Frontal cortex (tissue), 4 donors: ENCODE measurements at places on chromosomes 16 and 17. TPM values are rescaled to one million over a fixed set of nuclear protein-coding genes. Genes with fewer than 3 reads are reported as not detected.

GRCh38 chr16:18984435-18985005 lies 786 bp downstream of the TMC7 start:
- DNase-seq = peak; percentile 24

- no peak for DNase-seq
These were observed 61.6 kb downstream of the HSD17B2 start for GRCh38 chr16:82096641-82097040.

- no peak for DNase-seq
These were observed 40.8 kb downstream of the SCNN1G start for GRCh38 chr16:23223368-23223767.

DNA sequence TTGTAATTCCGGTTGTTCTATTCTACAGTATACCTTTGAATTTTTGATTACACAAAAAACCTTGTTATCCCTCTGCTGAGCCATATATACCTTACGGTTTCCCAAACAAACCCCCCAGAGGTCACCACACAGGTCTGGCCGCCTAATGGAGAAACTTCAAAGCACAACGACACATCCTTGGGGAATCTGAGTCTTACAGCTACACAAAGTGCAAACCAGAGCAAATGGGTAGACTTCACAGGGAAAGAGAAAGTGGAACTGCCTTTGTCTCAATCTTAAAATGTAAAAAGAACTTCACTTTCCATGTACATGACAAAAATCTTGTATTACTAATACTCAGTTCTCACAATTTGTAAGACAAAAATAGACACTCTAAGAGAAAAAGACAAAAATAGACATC lies 2.7 kb downstream of the FBXO31 start:
- DNase-seq = no peak

GRCh38 chr16:87897521-87898505 lies 28.5 kb upstream of the SLC7A5 start:
- DNase-seq = no peak

- no peak for DNase-seq
These were observed 397 bp downstream of the RIPOR1 start for GRCh38 chr16:67528870-67529581.

GRCh38 chr17:40839194-40839593 lies 16.8 kb upstream of the KRT10 start:
- no peak for DNase-seq

DNA sequence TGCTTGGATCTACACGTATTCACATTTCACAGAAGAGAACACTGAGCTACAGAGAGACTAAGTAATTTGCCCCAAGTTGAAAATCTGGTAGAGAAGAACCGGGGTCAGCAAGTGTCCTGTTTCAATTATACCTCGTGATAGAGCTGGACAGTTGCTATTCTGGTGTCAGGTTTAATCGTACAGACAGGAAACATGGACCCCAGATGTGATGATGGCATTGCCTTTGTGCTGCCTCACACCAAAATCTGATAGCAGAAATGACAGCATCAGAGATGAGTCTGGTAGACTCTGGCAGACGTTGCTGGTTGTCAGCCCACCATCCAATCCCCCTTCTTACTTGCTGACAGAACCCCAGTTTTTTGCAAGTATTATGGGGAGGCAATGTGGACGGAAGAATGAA lies 112.1 kb upstream of the FOXF1 start:
- no peak for DNase-seq

- DNase-seq = no peak
These were observed 655 bp upstream of the MTHFSD start for GRCh38 chr16:86555704-86556075.

GRCh38 chr16:67928147-67928546 lies 3.5 kb downstream of the CTRL start:
- DNase-seq = no peak

DNA sequence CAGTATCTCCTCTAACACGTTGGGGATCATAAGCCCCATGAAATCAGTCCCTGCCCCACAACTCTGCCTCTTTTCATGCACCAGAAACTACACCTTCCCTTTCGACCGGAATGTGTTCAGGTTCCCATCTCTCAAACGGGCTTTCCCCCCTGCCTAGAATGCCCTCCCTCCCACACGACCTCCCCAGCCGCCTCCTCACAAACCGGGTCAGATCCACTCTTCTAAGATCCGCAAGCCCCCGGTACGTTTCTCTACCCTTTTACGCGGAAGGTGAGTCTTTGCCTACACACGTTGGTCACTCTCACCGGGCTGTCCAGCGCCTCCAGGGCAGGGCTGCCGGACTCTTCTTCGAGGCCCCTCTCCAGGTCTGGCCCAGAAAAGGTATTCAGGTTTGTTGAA lies 708 bp downstream of the DHX33 start:
- DNase-seq = no peak

DNA sequence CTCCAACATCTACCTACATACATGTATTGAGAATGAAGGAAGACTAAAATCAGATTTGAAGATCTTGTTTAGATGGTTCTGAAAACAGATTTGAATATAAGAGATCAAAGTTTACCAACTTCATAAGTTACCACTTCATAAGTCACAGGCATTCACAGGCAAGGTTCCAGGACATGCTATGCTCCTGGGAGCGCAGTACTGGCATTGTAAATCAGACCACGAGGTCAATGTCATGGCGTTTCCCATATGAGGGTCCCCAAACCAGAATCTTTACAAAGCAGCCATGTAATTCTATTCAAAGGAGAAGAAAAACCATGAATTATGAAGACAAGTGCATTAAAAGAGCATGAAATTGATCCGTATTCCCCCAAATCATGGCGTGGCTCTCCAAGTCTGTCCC lies 3.0 kb downstream of the CDH11 start:
- DNase-seq = no peak

DNA sequence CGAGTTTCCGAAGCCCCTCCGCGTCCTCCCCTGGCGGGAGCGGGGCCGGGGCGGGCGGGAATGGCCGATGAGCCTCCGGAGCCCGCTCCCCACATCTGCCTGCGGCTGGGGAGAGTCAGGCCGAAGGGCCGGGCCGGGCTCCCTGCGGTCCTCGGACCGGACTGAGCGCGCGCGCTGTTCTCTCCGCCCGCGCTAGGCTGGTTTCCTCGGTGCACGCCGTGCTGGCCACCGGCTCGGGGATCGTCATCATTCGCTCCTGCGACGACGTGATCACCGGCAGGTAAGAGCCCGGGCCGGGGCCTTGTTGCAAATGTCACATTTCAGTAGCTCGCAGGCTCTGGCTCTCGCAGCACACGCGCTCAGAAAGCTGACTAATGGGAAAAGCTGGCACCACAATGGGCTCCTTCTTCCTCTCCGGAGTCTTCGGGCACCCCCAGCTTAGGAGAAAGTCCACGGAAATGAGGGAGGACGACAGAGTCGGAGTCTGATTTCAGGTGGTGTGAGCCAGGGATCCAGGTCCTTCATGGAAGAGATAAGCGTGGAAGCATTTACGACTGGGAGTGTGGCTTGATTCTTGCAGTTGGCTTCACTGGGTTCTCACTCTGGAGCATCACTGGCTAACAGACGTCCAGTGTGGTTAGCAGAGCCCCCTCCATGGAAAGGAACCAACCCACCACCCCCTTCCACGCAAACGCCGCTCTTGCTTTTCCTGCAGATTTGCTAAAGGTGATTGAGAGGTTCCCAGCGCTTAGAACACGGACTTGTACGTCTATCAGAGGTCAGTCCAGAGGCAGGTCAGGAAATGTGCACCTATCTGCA lies 715 bp downstream of the TLCD3A start:
- peak; percentile 30 for DNase-seq

- no peak for DNase-seq
These were observed 49.4 kb upstream of the GSG1L start for GRCh38 chr16:28112908-28113307.

Gene RIPOR1
- total RNA-seq = 32.6 TPM

Gene KCNJ18
- total RNA-seq = not detected

Gene FOXF1
- 0.41 TPM for total RNA-seq

Gene ADAM11
- 14.7 TPM for total RNA-seq

Gene ZBTB4
- total RNA-seq = 11.8 TPM

Gene NEUROD2
- 44.8 TPM for total RNA-seq

Gene TRPV2
- 2.4 TPM for total RNA-seq

Gene TMED6
- total RNA-seq = not detected

Gene EVI2A
- 2.4 TPM for total RNA-seq

Gene TBX6
- total RNA-seq = 0.41 TPM

Gene KLHL10
- under 0.01 TPM for total RNA-seq

Gene EME1
- total RNA-seq = 1.2 TPM
